ENCODE measurements at places on chromosomes 7 and 10. TPM values are rescaled to one million over a fixed set of nuclear protein-coding genes. Genes with fewer than 3 reads are reported as not detected.

The SRI gene
- total RNA-seq, result 135 TPM

The CALHM3 gene
- 0.47 TPM for total RNA-seq

The OR6V1 gene
- total RNA-seq, result not detected

The CDK1 gene
- 100 TPM for total RNA-seq

The FAM13C gene
- 0.08 TPM for total RNA-seq

Data from A549 treated with Mapracorat at 1 μM for 4 hours (cell line).